GM23248 (cell line): ENCODE measurements at places on chromosomes 12 and 14. TPM values are rescaled to one million over a fixed set of nuclear protein-coding genes. Genes with fewer than 3 reads are reported as not detected.

DNA sequence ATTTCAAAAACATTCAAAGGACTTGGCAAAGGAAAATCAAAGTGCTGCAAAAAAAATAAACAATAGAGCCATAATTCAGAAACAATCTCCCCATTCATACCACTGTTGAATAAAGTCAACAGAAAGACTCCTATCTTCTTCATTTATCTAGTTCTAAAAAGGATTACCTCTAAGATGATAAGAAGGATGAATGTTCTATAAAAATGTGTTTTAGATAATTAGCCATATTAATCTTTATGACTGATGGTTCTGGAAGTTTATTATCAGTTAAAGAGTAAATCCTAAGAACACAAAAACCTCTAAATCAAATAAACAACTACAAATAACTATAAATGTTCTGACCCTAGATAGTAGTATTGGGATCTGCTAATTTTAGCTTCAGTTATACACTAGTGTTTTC, 37.8 kb upstream of the CDKL1 start:
- no peak for DNase-seq

Gene SDSL
- total RNA-seq: 5.1 and 6.3 TPM in 2 replicates

- no peak for DNase-seq
These were observed 202.3 kb upstream of the C14orf180 start for GRCh38 chr14:104377256-104377655.

DNA sequence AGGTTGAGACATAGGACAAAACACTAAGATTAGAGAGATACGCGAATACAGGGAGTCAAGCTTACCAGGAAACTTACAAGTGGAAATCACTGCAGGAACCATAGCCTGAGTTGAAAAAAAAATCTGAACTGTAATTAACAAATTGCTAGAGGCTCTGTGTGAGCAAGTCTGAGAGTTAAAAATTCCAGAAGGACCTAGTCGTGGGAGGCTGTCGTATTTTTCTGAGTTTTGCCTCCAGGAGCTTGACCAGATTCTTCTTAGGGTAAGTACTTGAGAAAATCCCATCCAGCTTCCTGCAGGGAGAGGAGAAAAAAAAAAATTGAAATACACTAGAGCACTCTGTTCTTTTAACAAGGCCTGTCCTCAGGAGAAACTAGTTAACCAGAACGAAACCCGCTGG, 22.7 kb downstream of the DIO2 start:
- no peak for DNase-seq

GRCh38 chr12:52795694-52796428, at the start of gene KRT3:
KRT3 (minus strand) TSS chr12:52796117; CDS start chr12:52796042, 75 bp downstream.
- DNase-seq: no peak

DNA sequence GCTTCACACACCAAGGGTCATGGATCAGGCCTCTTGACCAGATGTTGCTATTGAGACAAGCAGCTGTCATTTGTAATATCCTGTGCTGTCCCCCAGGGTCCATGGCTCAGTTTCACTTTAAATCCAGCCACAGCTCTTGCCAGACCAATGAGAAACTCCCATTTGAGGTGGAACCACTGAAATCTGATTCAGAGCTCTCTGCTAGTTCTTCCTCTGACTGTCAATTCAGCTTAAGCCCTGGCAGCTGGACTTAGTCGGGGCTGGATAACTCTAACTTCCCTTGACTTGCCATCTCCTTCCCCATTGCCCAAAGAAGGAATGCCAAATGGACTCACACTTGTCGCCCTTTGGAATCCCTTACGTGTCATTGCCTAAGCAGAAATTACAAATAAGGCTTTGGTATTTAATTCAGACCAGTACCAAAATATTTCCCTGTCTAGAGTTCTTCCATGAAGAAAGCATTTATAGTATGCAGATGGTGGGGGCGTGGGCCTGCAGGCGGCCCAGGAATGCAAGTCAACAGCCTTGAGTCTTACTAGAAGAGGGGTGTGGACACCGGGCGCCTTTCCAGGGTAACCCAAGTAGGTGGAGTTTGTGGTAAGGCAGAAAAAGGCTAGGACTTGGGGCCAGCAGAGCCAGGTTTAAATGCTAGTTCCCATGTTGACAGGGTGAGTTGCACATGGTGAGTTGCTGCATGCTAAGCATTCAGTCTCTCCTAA, 96.9 kb upstream of the TMPO start:
- peak; percentile 99 for DNase-seq

Gene GPRC5D
- not detected in 2 replicates for total RNA-seq

Gene CCDC60
- not detected in 2 replicates for total RNA-seq

DNA sequence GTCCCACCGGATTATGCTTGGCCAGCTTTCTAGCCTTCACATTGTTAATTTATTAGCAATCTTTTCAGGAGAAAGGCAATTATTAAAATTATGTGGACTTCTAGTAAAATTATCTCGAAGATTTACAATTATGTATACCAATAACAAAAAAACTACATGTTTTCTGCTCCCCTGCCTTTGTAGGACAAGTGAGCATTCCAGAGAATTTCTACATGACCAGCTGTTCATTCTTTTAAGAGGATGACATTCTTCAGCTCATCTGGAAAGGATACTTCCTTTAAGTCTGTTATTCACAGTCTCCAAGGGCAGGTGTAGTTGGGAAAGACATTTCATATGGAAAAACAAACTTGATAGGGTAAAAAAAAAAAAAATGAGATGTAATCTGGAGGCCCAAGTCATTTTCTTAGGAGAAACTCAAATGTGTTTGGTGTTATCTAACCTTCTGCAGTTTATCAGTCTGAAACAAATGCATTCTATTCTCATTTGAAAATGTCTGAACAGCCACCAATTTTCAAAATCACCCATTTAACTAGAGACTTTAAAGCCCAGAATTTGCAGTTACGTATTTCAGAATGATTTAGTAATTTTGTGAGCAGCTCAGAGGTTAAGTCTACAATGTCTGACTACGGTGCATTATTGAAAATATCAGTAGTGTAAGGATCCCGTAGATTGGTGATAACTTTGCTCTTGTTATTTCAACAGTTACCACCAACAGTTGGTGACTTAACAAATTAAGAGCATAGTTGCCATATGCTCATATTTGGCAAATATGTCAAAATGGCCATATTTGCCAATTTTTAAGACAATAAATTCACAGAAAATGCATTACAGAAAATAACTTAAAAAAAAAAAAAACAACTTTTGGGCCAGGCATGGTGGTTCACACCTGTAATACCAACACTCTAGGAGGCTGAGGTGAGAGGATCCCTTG, 1.8 kb upstream of the PHLDA1 start:
- DNase-seq: peak; percentile 51

DNA sequence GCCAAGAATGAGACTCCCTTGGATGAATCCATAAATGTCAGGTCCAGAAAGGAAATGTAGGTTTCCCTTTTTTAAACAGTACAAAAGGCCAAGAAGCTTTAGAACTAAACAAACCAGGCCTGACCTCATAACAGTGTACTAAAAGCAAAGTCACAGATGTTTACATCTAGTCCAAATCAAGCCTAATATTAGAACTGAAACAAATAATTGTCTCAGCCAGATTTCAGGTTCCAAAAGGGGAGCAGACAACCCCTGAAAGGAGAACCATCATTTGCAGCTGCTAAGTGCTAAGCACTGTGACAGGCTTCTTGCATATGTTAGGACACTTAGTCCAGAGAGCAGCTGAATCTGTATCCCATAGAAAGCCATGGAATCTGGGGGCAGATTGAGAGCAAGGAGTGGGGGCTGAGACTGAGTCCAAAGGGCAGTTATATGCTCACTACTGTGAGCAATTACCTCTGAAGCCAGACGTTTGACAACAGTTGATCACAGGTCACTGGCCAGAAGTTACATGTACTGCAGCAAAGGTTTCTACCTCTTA, 90.1 kb downstream of the STXBP6 start:
- DNase-seq: no peak

Gene GPR68
- 8.6 and 10.6 TPM in 2 replicates for total RNA-seq

- no peak for DNase-seq
These were observed 184.4 kb upstream of the BCL2L14 start for GRCh38 chr12:11886339-11886738.

DNA sequence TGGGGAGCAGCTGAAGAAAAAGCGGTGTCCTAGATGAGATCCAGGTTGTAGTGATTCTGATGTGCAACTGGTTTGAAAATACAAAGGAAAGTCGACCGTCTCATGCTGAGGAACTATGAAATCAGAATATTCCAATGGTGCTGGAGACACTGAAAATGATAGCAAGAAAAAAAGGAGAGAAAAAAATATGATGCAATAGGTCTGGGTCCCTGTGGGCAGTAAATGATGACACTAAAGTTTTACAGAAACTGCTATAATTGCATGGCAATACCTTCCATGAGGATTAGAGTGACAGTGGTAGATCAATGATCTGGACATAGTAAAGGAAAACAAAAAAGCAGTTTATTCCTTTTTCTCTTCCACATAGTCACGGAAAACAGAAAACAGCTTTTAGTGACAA, 2.3 kb downstream of the PYM1 start:
- peak; percentile 18 for DNase-seq

Gene STRN3
- 31.6 and 44.2 TPM in 2 replicates for total RNA-seq

GRCh38 chr14:54867011-54867410, 35.6 kb downstream of the GCH1 start:
- peak; percentile 44 for DNase-seq

- DNase-seq: no peak
These were observed 120.5 kb downstream of the PHETA1 start for GRCh38 chr12:111248236-111249017.

Gene TAS2R8
- not detected in 2 replicates for total RNA-seq

Gene ADCY4
- total RNA-seq: 0.22 and 0.38 TPM in 2 replicates

Gene HOTAIR
- total RNA-seq: not detected in 2 replicates

DNA sequence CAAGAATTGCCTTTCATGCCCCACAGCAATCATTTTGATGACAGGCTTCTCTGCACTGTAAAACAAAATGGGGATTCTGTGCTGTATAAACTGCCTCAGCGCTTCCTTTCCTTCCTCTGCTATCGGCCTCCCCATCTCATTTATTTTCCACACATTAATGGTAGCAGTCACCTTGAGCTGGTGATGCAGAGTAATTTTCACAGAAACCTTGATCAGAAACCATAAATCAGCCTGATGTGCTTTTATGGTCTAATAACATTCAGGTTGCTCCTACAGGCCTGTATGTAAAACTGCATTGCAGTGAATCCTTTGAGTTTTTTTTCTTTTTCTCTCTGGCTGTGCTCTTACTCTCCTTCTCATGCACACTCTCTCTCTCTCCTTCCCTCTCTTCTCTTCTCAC, 578.4 kb upstream of the STXBP6 start:
- no peak for DNase-seq

GRCh38 chr14:103538291-103539055, 9.5 kb downstream of the TRMT61A start:
- peak; percentile 38 for DNase-seq

DNA sequence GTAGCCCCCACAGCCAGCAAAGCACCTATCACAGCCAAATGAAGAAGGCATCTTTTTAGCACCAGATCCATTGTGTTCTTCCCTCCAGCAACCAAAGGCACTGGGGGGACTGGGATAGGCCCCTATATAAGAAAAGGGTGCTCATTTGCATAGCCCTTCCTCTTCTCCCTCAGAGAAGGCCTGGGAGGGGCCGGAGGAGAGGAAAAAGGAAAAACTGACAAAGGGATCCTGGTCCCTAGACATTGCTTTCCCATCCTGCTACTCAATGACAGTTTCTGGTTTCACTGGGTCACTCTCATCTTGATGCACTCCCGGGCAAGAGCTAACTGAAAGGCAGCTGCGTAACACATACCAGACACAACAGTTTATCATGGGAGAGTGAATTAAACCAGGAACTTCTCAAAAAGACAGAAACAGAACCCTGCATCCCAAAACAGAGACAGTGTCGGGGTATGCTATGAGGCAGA, at the start of gene PMEL:
TSS of gene PMEL (minus strand) at position 102 of the 467 bp plus-strand sequence. CDS start at position 71, 31 bp downstream.
- DNase-seq: peak; percentile 36
